ENCODE measurements at places on chromosomes 4 and X.

GRCh38 chrX:136630881-136631280 lies 17.1 kb upstream of the CD40LG start:
- DNase-seq, result no peak

DNA sequence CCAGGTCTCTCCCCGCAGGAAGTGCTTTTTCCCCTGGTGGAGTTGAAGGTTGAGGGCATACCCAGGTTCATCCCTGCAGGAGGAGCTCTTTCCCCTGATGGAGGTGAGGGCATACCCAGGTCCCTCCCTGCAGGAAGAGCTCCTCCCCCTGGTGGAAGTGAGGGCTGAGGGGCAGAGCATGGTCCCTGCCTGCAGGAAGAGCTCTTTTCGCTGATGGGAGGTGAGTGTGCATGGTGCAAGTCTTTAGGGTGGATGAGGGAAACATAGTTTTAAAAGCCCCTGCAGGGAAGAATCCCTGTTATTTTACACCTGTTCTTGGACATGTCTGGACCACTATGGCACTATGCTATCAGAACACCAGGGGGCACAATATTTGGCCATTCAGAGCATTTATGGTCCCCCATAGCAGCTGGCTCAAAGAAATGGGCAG lies 43.7 kb upstream of the PUDP start:
- DNase-seq, result no peak

- no peak for DNase-seq
These were observed 209.0 kb downstream of the IDS start for GRCh38 chrX:149296092-149296491.

GRCh38 chr4:55018521-55018920 lies 106.9 kb downstream of the KDR start:
- no peak for DNase-seq

- no peak for DNase-seq
These were observed 4.2 kb downstream of the CPEB2 start for GRCh38 chr4:15006416-15007024.

DNA sequence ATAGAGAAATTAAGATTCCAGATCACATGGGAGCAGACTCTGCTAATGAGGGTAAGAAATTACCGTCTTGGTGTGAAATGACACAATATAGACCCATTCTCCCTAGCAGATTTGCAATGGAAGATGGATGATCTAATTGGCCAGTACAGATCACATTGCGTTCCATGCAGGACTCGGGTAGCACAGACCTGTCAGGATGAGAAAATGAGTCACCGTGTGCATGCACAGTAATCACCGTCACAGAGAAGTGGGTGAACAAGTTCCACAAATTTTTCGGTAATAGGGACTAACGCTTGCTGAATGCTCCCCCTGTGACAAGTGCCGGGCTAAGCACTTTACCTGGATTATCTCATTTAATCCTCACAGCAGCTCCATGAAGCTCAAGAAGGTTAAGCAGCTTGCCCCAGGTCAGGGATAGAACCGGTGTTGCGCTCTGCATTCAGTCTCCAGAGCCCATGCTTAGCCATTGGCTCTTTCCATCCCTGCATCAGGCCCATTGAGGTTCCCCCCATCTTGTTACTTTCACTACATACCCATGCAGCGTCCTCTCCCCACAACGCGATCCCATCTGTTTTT lies 375.6 kb downstream of the FBXW7 start:
- DNase-seq, result no peak

DNA sequence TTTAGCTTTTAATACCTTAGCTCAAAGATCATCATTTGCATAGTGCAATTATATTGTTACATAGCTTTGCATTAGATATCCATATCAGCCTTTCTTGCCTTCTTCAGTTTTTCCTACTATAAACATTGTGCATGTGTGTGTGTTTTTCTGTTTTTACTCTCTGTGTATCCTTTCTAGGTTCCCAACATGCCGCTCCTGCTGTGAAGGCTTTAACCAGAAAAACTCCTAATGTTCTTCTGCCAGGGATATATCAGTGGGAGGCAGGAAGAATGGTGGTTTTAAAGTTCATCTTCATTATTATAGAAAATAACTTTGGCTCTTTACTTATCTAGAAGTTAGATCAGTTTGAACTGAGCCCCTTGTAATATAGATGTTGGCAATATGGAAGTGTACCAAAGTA lies 61.2 kb downstream of the CPE start:
- DNase-seq, result no peak

- no peak for DNase-seq
These were observed 75.3 kb upstream of the PUDP start for GRCh38 chrX:7223271-7223670.

GRCh38 chr4:22922426-22922825 lies 229.7 kb downstream of the GBA3 start:
- DNase-seq, result no peak

DNA sequence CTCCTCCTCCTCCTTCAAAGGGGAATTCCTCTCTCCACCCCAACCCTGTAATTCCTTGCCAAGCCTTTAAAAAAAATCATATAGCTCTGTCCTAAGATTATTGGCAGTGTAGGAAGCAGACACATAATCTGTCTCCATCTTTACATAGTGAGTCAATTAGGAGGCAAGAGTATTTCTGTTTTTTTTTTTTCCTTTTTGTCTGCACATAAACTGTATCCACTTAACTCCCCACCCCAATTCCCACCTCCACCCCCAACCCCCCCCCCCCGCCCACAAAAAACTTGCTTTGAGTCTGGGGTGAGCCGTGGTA lies 182.5 kb downstream of the RASL11B start:
- no peak for DNase-seq

DNA sequence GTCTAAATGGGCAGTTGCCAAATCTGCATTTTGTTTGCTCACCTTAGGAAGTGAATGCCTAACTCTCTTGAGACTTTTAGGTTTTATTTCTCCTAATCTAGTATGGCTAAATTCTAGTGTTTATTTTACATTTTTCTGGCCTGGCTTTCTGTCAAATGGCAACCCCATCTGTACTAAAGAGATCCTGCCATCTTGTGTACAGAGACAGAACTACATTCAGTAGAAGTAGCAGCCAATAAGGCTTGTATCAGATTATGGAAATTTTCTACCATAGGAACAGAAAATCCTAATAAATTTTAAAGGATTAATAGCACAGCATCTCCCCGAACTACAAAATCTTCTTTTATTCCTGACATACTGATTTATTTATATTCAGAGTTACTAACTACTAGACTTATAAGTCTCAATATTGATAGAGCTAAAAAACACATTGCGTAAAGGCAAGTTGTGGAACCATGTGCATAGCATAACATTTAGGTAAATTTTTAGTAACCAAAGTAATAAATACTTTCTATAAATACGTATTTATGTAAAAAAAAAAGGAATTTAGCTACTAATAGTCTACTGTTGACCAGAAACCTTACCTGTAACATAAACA lies 45.5 kb downstream of the TMEM144 start:
- DNase-seq, result no peak

DNA sequence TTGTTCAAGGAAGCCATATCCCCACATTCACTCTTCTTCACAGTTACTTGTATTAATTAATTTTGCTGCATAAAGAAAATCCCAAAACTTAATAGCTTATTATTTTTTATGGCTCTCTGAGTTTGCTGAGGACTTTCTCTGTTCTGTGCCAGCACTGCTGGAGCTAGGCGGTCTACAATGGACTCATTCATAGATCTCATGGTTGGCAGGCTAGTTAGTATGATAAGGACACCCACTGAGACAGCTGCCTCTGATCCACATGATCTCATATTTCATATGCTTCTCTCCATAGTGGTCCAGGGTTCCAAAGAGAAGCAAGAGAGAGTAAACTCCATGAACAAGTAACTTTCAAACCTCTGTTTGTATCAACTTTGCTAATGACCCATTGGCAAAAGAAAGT lies 170.2 kb downstream of the ADGRA3 start:
- no peak for DNase-seq

DNA sequence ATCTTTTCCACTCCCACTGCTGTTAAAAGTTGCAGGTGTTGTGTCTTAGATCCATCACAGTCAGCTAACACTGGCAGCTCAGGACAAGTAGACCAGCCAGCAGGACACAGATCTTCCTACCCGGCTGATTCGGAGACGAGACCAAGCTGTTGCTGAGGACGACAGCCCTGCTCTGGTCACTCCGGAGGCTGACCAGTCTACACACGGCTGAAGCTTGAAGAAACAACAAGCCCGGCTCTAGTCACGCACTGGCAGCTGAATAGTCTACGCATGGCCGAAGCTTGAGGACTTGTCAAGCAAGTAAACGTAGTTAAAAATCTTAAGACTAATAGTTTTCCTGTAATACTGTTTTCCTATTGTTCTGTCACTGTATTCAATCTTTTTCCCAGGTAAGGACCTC lies 1.8 kb downstream of the ACOX3 start:
- no peak for DNase-seq

DNA sequence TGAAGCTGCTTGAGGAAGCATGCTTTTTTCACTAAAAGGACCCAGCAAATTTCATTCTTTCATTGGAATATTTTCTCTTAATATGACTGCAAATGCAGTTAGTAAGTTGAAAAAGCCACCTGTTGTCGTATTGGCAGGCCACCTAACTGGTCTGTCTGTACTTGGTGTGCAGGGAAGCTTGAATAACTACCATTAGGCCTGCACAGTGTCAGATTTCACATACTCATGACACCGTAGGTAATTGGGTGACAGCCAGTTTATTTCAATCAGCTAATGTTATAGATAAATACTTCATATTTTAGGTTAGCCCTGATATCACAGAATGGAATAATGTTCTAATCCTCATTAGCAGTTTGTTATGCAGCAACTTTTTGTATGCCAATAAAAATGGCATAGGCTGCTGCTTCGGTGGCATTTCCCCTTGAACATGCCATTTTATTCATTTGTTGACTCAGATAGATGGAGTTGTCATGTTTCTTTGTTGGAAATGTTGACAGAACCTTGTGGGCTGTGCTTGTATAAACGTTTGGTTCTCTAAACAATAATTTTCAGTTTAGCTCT lies 173.7 kb downstream of the RPA4 start:
- DNase-seq, result no peak

GRCh38 chr4:86319390-86319789 lies 40.5 kb downstream of the MAPK10 start:
- no peak for DNase-seq

GRCh38 chr4:87012265-87012953 lies 77.6 kb downstream of the AFF1 start:
- DNase-seq, result no peak

DNA sequence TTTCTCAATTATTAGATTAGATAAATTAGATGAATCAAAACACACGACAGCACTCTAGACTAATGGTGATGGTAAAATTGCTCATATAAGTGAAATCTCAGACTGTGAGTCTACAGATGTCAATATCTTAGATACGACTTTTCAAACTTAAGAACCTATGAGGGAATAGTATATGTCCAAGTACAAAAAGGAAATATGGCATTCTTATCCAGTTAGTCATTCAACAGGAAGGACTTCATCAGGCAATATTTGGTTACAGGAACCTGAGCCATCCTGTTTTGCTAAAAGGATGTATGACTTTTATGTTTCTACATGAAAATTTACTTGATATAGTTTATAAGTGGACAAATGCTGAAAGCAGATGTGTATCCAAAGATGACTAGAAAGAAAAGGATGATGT lies 107.0 kb downstream of the CT47B1 start:
- DNase-seq, result no peak

DNA sequence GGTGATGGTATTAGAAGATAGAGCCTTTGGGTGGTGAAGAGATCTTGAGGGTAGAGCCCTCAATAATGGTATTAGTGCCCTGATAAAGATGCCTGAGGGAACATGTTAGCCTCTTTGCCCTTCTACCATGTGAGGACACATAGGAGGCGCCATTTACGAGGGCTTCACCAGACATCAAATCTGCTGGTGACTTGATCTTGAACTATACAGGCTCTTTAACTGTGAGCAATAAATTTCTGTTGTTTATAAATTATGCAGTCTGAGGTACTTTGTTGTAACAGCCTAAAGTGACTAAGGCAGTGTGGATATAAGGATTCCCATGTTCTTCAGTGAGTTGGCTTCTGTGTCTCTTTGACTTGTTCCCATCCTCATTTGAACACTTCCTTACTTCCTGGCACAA lies 11.8 kb downstream of the MOB1B start:
- no peak for DNase-seq

DNA sequence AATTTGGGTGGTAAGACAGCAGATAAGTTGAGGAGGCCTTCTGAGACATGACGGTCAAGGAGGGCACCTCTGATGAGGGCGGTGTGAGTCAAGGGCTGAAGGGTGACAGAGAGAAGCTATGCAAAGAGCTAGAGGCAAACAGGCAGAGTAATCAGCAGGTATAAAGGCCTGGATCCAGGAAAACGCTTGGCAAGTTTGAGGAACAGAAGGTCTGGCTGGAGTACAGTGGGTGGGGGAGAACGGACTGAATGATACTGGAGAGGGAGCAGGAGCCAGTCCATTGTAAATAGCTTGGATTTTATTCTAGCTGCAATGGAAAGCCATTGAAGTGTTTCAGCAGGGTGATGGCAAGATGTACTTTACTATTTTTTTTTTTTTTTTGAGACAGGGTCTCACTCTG lies 39.3 kb downstream of the RAB33B start:
- DNase-seq, result no peak

DNA sequence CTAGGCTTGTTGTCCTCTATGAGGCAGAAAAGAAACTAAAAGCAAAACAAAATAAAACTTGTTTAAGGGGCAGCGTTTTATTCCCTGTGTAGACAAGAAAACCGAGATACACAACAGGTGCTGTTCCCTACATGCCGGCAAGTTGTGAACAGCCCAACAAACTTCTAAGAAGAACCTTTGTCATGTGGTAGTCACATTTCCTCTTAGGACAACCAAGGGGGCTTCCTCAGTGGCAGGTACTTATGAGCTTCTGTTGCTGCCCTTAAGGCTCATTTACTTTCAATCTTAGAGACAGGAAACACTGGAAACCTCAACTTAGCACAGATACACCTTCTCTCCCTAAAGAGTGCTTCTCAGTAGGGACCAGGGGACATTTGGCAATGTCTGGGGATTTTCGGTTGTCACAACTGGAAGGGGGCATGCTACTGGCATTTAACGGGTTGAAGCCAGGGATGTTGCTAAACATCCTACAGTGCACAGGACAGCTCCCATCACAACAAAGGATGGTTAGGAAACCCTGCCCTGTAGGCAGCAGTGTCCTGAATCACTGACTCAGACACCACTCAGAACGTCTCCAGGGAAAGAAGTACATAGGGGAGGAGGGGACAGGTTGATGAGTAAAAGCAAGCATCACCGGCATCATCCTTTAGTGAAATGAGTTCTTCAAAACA lies 111.0 kb downstream of the ASB9 start:
- DNase-seq, result no peak

- no peak for DNase-seq
These were observed 164.0 kb upstream of the IRS4 start for GRCh38 chrX:108900333-108900732.

DNA sequence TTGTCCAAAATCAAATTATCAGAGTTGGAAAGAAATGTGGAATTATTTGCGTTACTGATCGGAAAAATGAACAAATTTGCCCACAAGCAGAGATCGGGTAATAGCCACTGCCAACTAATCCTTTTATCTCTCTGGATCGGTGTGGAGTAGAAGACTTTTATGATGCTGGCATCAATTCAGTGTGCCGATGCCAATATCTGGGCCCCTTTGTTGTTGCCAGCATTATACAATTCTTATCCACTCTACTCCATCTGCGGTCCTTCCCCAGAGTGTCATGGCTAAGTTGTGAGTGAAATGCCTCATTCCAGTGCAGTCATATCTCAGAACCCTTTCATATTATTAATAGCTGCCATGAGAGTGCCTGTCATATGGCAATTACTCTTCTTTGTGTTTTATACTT lies 660.2 kb downstream of the ADGRL3 start:
- DNase-seq, result no peak

- no peak for DNase-seq
These were observed 91.6 kb upstream of the LIMCH1 start for GRCh38 chr4:41446391-41446790.

- DNase-seq, result no peak
These were observed 186.6 kb downstream of the TMEM47 start for GRCh38 chrX:34470507-34470906.

GRCh38 chrX:149572743-149573142 lies 14.5 kb downstream of the MAGEA9B start:
- DNase-seq, result no peak

Data from anterior cingulate cortex (tissue), 58 donors.